ENCODE measurements at places on chromosomes 7 and 10.

DNA sequence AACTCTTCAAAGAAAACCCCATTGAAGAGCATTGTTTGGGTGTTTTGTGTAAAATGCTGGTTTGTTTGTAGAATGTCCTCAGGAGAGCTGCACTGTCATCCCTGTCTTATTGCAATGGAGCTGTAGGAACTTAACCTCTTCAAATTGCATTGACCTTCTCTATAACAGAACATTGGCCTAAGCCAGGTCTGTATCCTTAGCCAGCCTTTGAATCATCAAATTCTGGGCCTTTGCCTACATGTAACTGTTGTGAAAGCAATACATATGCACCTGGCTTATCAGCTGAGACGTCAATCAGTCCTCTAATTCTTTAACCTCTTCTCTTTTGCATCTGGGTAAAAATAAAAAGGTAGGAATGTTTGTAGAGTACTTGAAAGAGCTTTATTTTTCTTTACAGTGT is 196.0 kb downstream of the CSTF2T start:
- no peak for DNase-seq

DNA sequence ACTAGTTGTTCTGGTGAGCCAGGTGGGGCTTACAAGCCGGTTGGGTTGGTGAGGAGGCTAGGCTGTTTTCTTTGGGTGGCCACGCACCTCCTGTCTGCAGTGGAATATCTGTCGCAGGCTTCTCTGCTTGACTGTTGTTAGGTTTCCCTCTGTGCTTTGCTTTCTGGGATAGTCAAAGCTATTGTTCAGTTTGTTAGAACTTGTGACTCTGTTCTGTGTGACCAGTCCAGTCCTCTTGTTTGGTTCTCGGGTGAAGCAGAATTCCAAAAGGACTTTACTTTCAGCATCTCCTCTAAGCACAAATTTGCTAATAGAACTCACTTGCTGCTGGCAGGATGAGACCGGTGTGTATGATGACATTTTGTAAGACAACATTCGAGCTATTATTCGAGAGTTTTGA is 105.3 kb downstream of the CREB5 start:
- DNase-seq, result no peak

GRCh38 chr10:11663763-11664555 is 52.5 kb upstream of the USP6NL start:
- DNase-seq, result no peak

GRCh38 chr7:104627516-104627915 is 299.1 kb downstream of the LHFPL3 start:
- DNase-seq, result no peak

DNA sequence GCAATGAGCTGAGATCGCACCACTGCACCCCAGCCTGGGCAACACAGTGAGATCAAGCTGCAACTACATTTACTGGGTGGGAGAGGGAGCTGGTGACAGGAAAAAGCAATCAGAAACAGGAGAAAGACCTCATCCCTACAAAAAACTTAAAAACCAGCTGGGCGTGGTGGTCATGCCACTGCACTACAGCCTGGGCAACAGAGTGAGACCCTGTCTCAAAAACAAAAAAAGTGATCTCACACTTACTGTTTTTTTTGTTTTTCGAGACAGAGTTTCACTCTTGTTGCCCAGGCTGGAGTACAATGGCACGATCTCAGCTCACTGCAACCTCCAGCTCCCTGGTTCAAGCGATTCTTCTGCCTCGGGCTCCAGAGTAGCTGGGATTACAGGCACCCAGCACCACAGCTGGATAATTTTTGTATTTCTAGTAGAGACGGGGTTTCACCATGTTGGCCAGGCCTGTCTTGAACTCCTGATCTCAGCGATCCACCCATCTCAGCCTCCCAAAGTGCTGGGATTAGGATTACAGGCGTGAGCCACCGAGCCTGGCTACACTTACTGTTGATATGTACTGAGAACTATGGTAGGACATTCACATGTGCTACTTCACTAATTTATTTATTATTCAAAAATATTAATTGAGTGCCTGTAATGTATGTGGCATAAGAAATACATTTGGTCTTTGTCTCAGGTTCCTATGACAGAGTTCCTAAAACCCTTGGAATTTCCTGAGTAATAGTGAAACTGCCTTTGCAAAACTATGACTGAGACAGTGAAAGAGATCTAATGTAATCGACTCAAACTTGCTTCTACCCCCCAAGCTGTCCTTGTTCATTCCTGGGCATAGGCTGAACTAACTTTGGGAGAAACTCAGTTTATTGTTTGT is 27.7 kb upstream of the NRBF2 start:
- no peak for DNase-seq

DNA sequence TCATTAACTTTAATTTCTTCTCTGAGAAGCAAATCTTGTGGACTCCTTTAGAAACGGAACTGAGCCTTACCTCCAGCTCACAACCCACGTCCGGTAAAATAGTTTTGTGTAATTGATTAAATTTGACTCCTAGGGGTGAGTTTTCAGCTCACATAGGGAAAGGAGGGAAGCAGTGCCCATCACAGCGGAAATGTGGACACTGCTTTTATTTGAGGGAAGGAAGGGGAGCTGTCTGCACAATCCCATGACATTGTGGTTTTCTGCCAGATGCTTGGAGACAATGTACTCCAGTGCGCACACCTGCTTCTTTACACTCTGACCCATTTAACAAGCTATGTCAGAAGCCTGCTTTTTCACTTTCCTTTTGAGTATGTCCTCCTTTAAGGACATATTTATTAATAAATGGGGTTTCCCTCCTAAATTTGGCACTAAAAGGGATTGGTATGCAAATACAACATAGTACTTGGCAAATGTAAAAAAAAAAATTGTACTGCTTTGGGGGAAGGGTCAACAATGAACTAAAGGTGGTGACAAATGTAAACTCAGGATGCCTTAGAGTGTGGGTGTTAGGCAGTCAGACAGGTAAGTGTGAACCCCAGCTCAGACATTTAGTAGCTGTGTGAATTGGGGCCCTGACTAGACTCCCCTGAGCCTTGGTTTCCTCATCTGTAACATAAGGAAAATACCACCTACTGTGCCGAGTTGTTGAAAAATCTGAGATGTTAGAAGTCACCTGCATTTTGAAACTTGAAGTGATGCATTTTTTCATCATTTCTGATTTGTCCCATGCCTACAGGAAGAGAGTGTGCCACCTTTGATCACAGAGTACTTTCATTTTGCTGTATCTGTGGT is 90.2 kb upstream of the KLF6 start:
- peak; percentile 17 for DNase-seq

GRCh38 chr10:47278152-47278473 is 21.9 kb upstream of the GDF10 start:
- no peak for DNase-seq

DNA sequence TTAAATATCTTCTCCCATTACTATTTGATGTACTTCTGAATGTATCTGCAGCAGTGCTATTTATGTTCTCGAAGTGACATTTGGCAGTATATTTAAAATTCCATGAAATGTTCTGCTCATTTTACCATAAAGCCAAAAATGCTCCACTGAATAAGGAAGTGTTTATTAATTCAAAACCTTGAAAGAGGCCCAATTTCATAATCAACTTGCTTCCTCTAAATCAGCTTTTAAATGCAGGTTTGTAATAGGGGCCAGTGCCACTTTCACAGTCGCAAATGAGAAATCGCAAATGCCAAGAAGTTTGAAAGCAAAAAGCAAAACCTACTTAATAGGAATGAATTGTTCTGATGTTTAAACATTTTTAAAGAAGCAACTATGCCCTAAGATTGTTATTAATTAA is 11.4 kb downstream of the NHLRC2 start:
- DNase-seq, result no peak

GRCh38 chr7:131104596-131105293 is 222.9 kb upstream of the MKLN1 start:
- DNase-seq, result no peak

GRCh38 chr10:88346144-88346977 is 236.8 kb downstream of the RNLS start:
- DNase-seq, result no peak

DNA sequence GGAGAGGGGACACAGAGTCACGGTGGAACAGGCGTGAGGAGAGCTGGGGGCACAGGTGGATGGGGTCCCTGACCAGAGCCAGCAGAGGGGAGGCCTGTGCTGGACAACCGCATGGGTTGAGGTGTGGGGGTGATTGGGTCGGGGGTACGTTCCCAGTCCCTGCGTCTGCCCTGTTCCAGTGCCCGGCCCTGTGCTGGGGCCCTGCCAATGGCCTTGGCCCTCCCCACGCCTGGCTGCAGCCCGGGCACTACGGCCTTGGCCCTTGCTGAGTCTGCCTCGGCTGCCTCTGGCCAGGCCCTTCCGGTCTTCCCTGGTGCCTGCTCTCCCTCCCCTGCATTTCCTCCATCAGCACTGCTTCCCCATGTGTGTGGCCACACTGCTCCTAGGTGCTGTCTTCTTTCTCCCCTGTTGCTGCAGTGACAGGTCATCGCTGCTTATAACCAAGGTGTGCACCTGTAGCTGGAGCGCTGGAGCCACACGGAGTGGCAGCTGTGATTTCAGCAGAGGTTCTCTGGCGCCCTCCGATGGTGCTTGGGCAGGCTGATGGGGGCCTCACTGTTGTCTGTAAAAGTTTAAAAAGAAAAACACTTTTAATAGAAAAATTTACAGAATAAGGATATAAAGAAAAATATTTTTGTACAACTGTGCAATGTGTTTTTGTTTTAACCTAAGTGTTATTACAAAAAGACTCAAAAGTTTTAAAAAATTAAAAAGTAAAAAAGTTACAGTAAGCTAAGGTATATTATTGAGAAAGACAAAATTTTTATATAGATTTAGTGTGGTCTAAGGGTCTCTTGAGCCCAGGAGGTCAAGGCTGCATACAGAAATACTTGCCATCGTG is 45.2 kb upstream of the BHLHA15 start:
- no peak for DNase-seq

GRCh38 chr7:135409845-135410542 is 99.9 kb downstream of the CNOT4 start:
- DNase-seq, result no peak

GRCh38 chr7:5276611-5277010 is 6.1 kb upstream of the SLC29A4 start:
- no peak for DNase-seq

DNA sequence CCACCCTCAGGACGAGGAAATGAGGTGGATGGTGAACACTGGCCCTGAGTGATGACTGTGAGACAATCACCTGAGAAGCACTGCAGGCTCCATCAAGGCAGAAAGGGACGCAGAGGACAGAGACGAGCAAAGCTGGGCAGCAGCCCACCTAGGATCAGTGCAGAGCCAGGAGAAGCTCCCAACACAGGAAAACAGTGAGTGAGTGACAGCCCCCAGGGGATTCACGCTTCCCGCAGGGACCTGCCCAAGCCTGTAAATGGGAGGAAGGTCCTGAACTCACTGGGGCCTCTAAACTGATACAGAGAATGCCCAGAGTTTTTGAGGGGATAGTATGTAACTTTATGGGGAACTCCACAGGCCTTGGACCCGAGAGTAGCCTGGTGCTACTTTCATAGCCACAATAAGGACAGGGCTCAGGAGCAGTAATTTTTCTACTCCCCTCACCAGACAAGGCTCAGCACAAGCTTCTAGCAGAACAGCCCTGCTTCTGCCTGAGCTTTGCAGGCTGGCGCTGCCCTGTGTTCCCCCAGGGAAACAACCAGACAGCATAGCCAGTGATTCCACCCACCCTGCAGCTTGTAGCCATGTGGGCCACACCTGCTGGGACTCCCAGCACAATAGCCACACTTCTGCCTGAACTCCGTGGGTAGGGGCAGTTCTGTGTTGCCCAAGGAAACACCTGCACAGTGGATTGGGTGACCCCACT is 708.4 kb downstream of the POM121L12 start:
- no peak for DNase-seq

DNA sequence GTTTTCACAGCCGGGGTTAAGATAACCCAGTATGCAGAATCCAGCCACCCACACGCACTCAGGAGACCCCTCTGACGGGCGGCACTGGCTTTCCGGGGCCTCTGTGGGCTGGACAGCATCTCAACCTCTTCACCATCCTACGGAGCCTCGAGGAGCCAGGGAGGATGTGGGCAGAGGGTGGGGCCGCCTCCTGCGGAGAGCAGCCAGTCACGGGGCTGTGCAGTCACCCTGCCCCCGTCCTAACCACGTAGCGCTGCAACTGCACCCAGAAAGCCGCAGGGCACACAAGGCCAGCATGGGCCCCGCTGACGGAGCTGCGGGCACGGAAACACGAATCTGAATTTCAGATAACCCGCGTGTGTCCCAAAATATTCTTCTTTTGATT is 270.3 kb downstream of the ELFN1 start:
- DNase-seq, result peak; percentile 81

- no peak for DNase-seq
Measured at GRCh38 chr7:2198760-2199159, 34.0 kb downstream of the MAD1L1 start.

GRCh38 chr7:143367972-143368371 is 5.5 kb upstream of the FAM131B start:
- DNase-seq, result no peak

DNA sequence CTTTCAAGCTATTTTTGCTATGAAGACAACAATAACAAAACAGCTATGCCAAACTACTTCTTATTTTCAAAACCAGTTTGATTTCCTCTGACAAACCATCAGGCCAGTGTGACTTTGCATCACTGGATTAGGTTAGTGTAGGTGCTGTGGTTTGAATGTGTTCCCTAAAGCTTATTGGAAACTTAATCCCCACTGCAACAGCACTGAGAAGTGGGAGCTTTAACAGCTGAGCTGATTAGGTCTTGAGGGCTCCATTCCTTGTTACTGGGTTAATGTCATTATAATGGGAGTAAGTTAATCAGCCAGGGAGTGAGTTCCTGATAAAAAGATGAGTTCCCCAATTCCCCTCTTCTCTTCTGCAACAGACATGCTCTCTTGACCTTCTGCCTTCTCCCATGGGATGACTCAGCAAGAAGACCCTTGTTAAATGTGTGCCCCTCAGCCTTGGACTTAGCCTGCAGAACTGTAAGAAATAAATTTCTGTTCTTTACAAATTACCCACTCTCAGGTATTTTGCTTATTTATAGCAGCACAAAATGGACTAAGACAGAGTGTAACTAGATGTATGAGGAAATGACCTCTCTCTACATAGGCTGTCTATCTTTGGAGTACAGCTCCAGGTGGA is 186.8 kb downstream of the CTTNBP2 start:
- no peak for DNase-seq

DNA sequence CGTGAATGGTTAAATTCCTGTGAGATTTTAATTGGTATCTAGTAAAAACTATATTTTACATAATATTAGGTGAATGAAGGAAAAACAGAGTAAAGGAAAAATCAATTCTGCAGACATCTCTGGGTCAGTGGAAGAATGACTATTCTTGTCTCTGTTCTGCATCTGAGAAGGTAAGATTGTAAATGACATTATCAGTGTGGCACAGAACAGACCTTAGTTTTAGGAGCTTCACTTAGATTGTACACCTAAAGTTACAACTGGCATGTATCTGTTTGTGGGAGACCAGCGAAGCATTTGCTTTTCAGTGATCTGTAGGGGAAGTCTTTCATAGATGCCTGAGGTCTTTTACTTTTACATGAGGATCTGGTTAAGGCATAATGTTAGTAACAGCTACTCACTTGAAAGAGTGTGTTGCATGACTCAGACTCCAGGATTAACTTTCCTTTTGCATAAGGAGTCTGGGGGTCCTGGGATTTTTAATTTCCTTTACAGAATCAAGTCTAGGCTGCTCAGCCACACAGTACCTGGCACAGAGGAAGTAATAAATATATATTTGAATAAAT is 56.2 kb downstream of the JMJD1C start:
- no peak for DNase-seq
